ENCODE measurements at places on chromosomes 6 and 20. TPM values are rescaled to one million over a fixed set of nuclear protein-coding genes. Genes with fewer than 3 reads are reported as not detected.

CNBD2 gene
- 0.19 TPM for polyA plus RNA-seq

DNA sequence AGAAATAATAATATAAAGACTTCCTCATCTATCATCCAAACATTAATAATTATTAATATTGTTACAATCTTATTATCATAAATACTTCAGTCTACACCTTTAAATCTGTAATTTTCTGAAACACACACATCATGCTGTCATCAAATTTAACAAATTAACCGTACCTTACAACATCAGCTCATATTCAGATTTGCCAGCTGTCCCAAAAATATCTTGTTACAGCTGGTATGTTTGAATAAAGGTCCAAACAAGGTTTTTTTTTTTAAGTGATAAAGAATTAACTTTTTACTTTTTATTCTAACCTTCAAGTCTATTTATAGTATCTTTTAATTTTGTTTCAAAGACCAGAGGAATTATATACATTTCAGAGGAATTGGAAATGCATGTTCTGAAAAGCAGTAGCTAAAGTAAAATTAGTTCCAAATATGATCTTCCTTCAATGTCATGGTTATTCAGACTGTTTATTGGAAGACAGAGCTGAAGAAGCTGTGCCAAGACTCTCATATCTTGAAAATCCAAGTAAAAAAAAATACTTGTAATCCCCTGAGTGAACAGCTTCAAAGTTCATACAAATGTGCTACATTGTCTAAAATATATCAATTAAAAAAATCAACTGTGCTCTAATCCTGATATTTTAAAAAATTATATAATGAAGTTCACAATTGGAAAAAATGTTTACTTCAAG, 161.7 kb upstream of the BMP5 start:
- no peak for DNase-seq

- no peak for DNase-seq
These were observed 93.2 kb downstream of the GMPR start for GRCh38 chr6:16331384-16332174.

GRCh38 chr6:155706341-155706740, 250.7 kb upstream of the NOX3 start:
- DNase-seq, result no peak

DNA sequence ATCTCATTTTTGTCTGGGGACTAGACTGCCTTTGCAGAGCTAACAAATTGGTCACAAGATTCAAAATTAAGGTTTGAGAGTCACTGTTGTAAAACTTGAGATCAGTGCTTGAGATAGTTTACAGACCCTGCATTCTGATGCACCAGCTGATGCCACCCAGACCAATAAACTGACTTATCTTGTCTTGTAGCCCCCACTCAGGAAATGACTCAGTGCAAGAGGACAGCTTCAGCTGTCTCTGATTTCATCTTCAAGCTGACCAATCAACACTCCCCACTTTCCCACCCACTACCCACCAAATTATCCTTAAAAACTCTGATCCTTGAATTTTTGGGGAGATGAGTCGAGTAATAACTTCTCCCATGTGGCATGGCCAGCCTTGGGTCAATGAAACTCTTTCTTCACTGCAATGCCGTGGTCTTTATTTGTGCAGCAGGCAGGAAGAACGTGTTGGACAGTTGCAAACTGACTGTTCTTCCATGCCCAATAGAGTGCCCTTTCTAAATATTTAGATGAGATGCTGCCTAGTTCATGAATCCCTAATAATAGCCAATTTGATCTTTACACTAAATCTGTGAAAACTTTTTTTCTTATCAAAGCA, 48.3 kb upstream of the PROKR2 start:
- no peak for DNase-seq

GRCh38 chr6:47380251-47380650, 70.5 kb upstream of the TNFRSF21 start:
- DNase-seq, result no peak

- peak; percentile 82 for DNase-seq
These were observed 113.8 kb downstream of the PRND start for GRCh38 chr20:4835244-4836177.

- DNase-seq, result no peak
These were observed 103.5 kb upstream of the SIRPG start for GRCh38 chr20:1761116-1761515.

DNA sequence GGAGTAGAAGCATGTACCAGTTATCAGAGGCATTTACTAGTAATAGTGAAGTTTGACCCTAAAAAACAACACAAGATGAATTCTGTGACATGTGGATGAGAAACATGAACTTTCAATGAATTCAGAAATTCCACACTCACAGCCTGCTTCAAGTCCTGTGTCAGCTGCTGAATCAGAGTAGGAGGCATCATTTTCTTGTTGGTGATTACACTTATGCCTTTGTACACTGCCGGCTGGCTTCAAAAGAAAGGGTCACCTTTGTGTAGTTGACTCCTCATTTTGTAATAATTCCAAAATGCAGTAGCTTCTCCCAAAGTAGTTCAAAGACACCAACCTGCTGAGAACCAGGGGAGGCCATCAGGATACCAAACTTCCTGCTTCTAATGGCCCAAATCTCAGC, 165.5 kb downstream of the BACH2 start:
- DNase-seq, result no peak
